ENCODE measurements at places on chromosomes 2 and 18.
A peak's percentile ranks its signal among the peaks of the same experiment; 100 is the strongest.

- DNase-seq: no peak
Measured at GRCh38 chr2:66237803-66238379, 197.0 kb upstream of the MEIS1 start.

DNA sequence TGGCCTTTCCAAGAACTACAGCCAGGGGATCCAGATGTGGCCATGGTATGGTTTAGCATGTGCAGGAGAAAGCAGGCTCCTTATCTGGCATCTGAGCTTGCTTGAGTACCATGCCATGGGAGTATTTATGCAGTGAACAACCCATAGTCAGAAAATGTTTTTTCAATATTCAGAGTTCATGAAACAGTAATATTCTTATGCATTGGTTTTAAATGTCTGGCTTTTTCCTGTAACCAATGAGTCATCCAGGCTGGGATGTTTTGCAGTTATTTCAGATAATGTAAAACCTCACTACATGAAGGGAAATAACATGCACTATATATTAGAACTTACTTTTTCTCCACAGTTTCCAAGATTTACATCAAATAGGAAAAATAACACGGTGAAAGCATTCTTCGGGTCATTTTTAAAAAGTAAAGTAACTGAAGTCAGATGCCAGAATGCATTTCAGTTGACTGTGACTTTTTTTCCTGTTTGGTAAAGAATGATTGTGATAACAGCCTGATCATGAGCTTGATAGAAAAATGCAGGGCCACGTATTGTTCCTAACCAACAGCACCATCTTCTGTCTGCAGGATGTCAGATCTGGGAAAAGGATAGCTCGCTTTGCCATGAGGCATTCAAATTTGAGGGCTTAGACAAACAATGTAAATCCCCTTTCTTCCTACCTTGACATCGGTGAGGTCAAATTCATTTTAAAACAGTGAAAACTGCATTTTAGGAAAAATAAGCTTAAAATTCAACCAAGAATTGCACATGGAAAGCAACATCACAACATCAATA lies 152.8 kb downstream of the DSC3 start:
- no peak for DNase-seq

DNA sequence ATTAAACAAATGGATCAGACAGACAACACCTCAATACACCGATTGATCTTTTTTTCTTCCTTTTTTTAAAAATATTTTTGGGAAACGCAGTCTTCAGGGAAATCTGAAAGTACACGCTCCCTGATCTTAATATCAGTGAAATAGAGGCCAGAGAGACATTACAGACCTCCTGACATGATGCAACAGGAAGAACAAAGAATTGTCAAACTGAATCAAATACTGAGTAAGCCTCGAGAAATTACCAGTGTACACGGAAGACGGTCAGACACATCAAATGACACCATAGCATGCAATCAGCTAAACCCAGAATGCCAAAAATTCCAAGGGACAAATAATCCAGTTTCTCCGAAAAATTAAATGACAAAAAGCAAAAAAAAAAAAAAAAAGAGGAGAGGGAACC lies 80.2 kb upstream of the NFU1 start:
- no peak for DNase-seq

- peak; percentile 73 for DNase-seq
Measured at GRCh38 chr2:173355132-173355865, 627 bp downstream of the CDCA7 start.

DNA sequence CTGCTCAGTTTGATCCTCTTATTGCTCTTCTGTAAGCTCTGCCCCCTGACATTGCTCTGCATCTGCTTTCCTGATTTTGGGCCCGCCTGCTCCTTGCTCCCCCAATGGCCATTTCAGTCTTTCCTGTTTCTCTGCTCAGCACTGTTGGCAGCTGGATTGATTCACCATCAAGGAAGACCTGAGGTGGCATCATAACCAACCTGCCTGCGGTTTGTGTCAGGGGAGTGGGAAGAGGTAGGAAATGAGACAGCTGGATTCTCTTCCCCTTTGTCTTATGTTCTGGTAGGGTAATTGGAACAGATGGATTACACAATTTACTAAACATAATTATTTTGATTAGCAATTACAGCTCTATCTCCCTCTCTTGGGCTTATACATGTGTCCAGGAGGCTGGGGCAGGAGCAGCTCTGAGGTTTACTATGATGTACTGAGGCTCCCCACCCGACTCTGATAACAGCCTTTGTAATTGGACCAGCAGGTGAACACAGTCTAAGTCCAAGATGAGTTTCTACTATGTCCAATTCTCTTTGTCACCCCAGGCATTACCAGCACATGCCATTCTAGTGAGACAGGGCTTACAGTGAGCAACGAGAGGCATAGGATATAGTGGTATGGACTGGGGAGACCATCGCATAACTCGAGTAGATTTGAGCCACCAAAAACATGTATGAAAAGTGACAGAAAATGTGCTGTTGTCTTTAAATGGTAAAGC lies 151.8 kb upstream of the MMADHC start:
- DNase-seq: peak; percentile 53

- no peak for DNase-seq
Measured at GRCh38 chr2:211454679-211455078, 898.3 kb downstream of the CPS1 start.

DNA sequence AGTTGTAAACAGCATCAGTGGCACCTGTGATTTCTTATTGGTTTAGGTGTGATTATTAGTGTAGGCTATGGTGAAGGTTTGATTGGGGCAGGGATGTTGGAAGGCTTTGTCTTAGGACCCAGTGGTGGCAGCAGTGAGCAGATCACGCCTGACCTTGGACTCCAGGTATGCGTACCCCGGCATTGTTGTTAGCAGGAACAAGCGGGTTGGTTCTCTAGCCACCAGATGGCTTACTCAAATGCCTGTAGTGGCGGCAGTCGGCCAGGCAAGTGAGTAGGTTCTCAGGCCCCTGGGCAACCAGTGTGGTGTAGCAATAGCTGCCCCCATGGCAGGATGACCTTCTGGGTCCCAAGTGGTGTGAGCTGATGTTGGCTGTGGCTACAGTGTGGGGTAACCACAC lies 558.3 kb downstream of the KCNJ3 start:
- no peak for DNase-seq

- no peak for DNase-seq
Measured at GRCh38 chr2:33573657-33574056, 25.4 kb downstream of the FAM98A start.

DNA sequence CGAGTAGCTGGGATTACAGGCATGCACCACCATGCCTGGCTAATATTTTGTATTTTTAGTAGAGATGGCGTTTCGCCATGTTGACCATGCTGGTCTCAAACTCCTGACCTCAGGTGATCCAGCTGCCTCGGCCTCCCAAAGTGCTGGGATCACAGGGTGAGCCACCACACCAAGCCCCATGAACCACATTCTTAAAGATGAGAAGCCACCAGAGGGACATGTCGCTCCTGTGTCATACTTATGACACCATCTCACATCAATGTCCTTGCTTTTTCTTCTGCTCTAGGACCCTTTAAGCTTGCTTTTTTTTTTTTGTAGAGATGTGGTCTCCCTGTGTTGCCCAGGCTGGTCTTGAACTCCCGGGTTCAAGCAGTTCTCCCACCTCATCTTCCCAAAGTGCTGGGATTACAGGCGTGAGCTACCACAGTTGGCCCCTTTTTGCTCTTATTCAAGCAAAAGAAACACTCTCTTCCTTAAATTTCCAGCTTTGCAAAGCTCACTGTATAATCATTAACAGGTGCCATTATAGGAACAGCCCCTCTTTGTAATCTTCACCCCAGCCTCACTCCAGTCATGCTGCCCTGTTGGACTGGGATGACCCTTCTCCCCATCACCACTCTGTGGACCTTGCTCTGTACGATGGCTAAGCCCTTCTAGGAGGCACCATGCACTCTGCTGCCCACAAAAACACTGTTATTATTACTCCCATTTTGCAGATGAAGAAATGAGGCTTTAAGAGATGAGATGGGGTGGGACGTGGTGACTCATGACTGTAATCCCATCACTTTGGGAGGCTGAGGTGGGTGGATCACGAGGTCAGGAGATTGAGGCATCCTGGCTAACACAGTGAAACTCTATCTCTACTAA lies 10.8 kb upstream of the KCNG3 start:
- DNase-seq: no peak

GRCh38 chr2:187213798-187214197 lies 234.3 kb downstream of the CALCRL start:
- DNase-seq: no peak

GRCh38 chr2:112758711-112759110 lies 5.7 kb downstream of the CKAP2L start:
- DNase-seq: peak; percentile 37
